Kidney (tissue), 22 donors: ENCODE measurements at places on chromosomes 1 and 21.

DNA sequence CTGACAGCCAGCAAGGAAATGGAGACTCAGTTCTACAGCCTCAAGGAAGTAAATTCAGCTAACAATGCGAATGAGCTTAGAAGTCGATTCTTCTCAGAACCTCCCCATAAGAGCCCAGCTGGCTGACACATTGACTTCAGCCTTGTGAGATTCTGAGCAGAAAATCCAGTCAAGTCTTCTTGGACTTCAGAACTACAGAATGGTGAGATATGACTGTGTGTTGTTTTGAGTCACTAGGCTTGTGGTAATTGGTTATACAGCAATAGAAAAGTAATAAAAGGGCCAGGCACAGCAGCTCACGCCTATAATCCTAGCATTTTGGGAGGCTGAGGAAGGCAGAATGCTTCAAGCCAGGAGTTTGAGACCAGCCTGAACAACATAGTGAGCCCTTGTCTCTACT, 161.8 kb upstream of the IVNS1ABP start:
- H3K27ac ChIP-seq, result no peak overlapping the region
- no peaks in the 10 kb centered on the region for H3K4me1 ChIP-seq
- H3K4me3 ChIP-seq, result no peak overlapping the region
- H3K36me3 ChIP-seq, result no peaks in the 10 kb centered on the region

DNA sequence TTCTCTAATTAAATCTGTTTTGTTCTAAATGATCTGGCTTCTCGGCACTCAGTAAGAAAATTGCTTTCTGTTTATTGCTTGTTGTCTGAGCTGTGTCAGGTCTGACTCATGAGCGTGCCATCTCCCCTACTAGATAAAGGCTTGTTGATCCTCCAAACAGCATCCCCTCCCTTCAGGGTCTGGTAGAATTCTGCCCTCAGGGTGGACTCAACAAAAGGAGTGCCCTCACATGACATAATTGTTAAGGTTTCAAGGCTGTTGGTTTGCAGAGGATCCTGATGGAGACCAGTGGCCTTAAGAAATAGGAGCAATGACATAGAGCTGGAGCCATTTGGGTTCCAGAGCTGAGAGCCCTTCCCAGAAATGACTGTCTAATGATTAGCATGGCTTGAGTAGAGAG, 36.0 kb upstream of the ATP2B4 start:
- no peak for DNase-seq
- no peak overlapping the region for H3K4me3 ChIP-seq
- no peaks in the 10 kb centered on the region for H3K27me3 ChIP-seq

DNA sequence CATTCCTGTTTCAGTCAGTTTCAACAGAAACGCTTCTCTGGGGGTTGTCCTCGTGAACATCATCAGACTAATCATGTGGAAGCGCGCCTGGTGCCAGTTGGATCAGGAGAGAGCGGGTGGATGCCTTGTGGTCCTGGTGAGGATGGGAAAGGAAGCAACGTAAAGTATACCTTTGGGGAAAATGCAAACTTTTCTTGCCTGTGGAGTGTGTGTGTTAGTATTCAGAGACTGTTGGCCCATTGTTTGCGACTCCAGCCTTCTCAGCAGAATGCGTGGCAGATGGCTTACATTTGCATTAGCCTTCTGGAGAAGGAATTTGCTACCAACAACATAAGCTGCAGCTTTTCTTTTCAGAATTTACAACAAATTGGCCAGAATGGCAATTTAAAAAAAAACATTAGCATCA, 173.9 kb downstream of the RWDD3 start:
- H3K4me3 ChIP-seq, result no peak overlapping the region
- no peaks in the 10 kb centered on the region for H3K4me1 ChIP-seq
- H3K27me3 ChIP-seq, result no peaks in the 10 kb centered on the region

GRCh38 chr1:159113596-159114433, 37.2 kb upstream of the AIM2 start:
- H3K36me3 ChIP-seq, result no peaks in the 10 kb centered on the region
- no peak overlapping the region for H3K4me3 ChIP-seq
- H3K4me1 ChIP-seq, result no peaks in the 10 kb centered on the region
- DNase-seq, result no peak
- no peaks in the 10 kb centered on the region for H3K27me3 ChIP-seq

DNA sequence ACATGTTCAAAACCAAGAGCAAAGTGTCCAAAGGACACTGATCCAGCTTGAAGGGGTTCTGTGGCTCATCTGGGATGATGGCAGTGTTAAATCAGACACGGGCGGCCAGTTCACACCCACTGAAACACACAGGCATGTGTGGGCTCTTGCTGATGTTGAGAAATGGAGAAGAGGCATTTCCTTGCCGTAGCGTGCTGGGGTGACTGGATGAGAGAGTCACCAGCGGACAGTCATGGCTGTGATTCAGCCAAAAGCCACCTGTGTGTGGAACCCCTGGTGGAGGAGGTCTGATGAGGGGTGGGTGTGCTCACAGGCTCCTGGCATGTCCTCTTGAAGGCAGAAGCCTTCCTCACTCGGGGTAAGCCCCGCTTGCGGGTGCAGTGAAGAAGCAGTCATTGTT, 7.2 kb downstream of the C1orf35 start:
- H3K4me3 ChIP-seq, result no peak overlapping the region
- no peak overlapping the region for H3K27ac ChIP-seq
- peaks cover 25% of the 10 kb centered on the region for H3K36me3 ChIP-seq
- H3K4me1 ChIP-seq, result no peaks in the 10 kb centered on the region

- no peak overlapping the region for H3K27ac ChIP-seq
- peak overlapping the region; percentile 35 for H3K4me3 ChIP-seq
- no peaks in the 10 kb centered on the region for H3K27me3 ChIP-seq
- peaks cover 15% of the 10 kb centered on the region for H3K4me1 ChIP-seq
- DNase-seq, result peak; percentile 17
- peaks cover 7% of the 10 kb centered on the region for H3K36me3 ChIP-seq
These were observed 69.6 kb downstream of the PIK3R3 start for GRCh38 chr1:46062651-46063319.

DNA sequence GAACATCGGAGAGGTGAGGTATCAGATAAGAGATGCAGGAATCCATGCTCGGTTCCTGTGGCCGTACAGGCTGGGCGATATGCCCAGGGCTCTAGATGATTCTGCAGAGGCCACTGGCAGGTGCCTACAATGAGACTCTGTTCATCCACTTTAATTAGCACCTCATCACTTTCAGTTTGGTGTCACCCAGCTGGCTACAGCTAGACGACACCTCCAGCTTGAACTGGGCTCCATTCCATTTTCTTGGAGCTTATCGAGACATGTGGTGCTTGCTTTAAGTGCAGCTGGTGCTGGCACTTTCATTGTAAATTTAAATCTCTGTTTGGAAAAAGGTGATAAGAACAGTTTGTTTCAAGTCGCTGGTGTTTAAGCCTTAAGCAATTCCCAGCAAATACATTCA, 322.5 kb upstream of the ADGRL2 start:
- DNase-seq, result no peak
- peak overlapping the region; percentile 19 for H3K4me3 ChIP-seq
- H3K27me3 ChIP-seq, result no peaks in the 10 kb centered on the region
- H3K4me1 ChIP-seq, result no peaks in the 10 kb centered on the region

DNA sequence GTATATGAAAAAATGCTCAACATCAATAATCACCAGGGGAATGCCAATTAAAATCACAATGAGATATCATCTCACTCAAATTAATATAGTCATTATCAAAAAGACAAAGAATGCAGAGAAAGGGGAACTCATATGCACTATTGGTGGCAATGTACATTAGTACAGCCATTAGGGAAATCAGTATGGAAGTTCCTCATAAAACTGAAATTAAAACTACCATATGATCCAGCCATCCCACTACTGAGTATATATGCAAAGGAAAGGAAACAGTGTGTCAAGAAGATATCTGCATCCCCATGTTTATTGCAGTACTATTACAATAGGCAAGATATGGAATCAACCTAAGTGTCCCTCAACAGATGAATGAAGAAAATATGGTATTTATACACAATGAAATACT, 32.1 kb upstream of the TEKT2 start:
- no peaks in the 10 kb centered on the region for H3K4me1 ChIP-seq
- DNase-seq, result no peak
- no peaks in the 10 kb centered on the region for H3K27me3 ChIP-seq
- no peak overlapping the region for H3K4me3 ChIP-seq
- no peak overlapping the region for H3K27ac ChIP-seq

DNA sequence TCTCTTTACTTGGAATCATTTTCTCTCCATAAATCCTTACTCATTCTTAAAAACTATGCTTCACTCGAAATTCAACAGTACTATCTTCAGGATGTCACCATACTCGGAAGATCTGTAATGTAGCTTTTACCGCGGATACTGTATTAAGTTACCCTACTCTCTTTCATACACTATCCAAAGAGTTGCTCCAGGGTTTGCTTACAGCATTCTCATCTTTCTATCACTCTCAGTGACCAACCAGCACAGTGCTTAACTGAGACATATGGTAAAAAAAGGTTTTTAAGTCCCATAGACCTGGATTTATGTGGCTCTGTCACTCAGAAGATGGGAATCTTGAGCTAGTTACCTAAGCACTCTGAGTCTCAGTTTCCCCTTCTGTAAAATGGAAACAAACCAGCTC, 15.8 kb downstream of the GTF2B start:
- H3K27me3 ChIP-seq, result no peaks in the 10 kb centered on the region
- H3K27ac ChIP-seq, result no peak overlapping the region
- H3K4me1 ChIP-seq, result no peaks in the 10 kb centered on the region

GRCh38 chr1:214384373-214385079, 103.6 kb downstream of the SMYD2 start:
- no peaks in the 10 kb centered on the region for H3K27me3 ChIP-seq
- peaks cover 19% of the 10 kb centered on the region for H3K36me3 ChIP-seq
- H3K27ac ChIP-seq, result no peak overlapping the region
- DNase-seq, result no peak

GRCh38 chr1:212013672-212014071, 21.7 kb downstream of the INTS7 start:
- no peaks in the 10 kb centered on the region for H3K4me1 ChIP-seq
- H3K27me3 ChIP-seq, result no peaks in the 10 kb centered on the region
- no peak overlapping the region for H3K27ac ChIP-seq
- no peak overlapping the region for H3K4me3 ChIP-seq
- DNase-seq, result no peak
- no peaks in the 10 kb centered on the region for H3K36me3 ChIP-seq

GRCh38 chr1:226482975-226483700, 65.4 kb upstream of the STUM start:
- no peak for DNase-seq
- H3K4me3 ChIP-seq, result no peak overlapping the region
- no peaks in the 10 kb centered on the region for H3K27me3 ChIP-seq

DNA sequence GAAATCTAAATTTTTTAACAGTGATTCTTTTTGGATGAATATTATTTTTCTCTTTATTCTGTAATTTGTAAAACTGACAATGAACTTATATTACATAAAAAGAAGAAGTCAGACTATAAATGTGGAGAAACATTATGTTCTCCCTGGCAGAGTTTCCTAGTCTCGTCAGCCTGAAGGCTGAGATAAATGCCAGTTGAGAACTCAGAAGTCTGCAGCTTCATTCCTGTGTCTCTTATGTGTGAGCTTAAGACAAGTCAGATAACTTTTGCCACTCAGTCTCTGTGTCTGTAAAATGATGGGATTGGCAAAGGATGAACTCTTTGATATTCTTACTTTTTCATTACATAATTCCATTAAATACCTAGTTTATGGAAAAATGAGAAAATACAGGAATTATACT, 568.8 kb upstream of the ZRANB2 start:
- no peak overlapping the region for H3K27ac ChIP-seq
- H3K4me3 ChIP-seq, result no peak overlapping the region
- no peaks in the 10 kb centered on the region for H3K4me1 ChIP-seq
- H3K27me3 ChIP-seq, result no peaks in the 10 kb centered on the region
- no peaks in the 10 kb centered on the region for H3K36me3 ChIP-seq
- DNase-seq, result no peak

DNA sequence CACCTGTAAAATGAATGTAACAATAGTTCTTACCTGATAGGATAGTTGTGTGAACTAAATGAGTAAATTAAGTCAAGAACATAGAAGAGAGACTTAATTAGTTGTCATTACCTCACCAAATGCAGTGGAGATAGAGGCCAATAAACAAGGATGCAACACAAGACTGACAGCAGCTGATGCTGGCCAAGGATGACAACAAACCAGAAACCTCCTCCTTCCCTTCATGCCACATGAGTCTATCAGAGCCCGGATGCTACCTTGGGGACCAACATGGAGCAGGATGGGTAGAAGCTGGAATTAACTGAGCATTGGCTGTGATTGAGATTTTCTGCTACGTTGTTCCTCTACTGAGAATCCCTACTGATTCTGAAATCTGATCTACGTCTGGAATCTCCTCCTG, 30.3 kb upstream of the USP1 start:
- no peak for DNase-seq
- H3K4me1 ChIP-seq, result no peaks in the 10 kb centered on the region
- H3K27ac ChIP-seq, result no peak overlapping the region
- no peaks in the 10 kb centered on the region for H3K36me3 ChIP-seq
- H3K4me3 ChIP-seq, result no peak overlapping the region

GRCh38 chr1:83520797-83521196, 478.1 kb downstream of the TTLL7 start:
- no peak overlapping the region for H3K4me3 ChIP-seq
- no peaks in the 10 kb centered on the region for H3K36me3 ChIP-seq
- H3K27ac ChIP-seq, result no peak overlapping the region
- DNase-seq, result no peak
- no peaks in the 10 kb centered on the region for H3K27me3 ChIP-seq
- H3K4me1 ChIP-seq, result no peaks in the 10 kb centered on the region

DNA sequence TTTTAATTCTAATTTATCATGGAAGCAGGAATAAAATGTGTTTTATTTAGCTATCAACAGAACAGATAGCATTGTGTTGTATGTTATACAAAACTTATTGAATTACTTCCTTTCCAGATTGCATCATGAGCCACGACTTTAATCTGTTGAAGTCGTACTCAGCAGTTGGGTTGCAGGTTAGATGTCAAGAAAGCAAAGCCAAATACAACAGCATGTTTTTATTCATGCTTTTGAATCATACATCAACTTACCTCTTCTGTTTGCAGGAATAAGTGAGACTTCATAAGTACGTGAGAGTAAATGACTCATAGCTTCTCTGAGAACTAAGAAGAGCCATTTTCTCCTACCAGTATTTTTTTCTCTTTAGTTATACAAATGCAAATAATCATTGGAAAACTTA, 110.8 kb upstream of the ADGRL4 start:
- no peaks in the 10 kb centered on the region for H3K27me3 ChIP-seq
- no peak overlapping the region for H3K4me3 ChIP-seq
- H3K27ac ChIP-seq, result no peak overlapping the region
- no peaks in the 10 kb centered on the region for H3K4me1 ChIP-seq

DNA sequence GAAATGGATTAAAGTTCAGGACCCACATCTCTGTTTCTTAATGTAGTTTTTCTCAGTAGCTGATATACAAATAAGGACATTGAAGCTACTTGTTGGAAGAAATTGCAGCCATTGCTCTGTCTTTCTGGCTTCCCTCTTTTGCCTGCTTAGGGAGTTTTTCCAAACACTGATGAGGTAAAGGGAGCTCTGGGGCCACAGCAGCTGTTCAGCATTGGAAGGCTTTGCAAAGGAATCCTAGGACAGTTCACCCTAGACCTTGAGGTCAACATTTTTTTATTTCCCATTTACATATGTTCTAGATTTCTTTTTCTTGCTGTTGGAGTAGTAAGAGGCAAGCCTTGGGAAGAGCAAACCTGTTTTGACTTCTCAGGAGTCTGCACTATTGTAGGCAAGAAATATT, 126.9 kb upstream of the PLPPR5 start:
- no peaks in the 10 kb centered on the region for H3K4me1 ChIP-seq
- no peaks in the 10 kb centered on the region for H3K27me3 ChIP-seq
- DNase-seq, result no peak
